ENCODE measurements at places on chromosomes 13 and 19.
A peak's percentile ranks its signal among the peaks of the same experiment; 100 is the strongest.

DNA sequence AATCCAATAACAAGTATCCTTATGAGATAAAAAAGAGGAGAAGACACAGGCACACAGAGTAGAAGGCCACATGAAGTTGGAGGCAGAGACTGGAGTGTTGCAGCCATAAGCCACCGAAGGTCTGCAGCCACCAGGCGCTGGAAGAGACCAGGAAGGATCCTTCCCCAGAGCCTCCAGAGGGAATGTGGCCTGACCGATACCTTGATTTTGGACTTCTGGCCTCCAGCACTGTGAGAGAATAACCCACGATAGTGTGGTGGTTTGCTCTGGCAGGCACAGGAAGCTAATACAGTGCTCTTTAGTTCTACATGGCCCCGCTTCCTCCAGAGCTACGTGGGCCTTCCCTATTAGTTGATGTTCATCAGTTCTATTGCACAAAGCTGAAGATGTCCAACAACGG, 15.3 kb upstream of the SULT2A1 start:
- no peak for DNase-seq

DNA sequence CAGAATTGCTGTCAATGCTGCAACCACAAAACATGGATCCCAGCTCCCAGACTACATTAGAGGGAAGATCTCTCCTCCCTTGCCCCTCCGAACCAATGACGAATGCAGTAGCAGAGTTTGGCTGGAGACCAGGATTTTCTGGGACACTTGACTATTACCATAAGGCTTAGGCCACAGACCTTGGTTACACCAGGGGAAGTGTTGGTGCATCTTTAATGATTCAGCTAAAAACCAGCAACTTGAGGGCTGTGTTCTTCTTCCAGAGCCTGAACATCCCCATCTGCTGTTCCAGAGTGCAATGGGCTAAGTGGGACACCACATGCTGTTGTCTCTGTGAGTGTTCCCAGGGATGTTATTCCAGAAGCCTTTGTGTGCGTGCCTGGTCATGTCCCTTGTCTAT, 528.2 kb downstream of the LMO7 start:
- no peak for DNase-seq

DNA sequence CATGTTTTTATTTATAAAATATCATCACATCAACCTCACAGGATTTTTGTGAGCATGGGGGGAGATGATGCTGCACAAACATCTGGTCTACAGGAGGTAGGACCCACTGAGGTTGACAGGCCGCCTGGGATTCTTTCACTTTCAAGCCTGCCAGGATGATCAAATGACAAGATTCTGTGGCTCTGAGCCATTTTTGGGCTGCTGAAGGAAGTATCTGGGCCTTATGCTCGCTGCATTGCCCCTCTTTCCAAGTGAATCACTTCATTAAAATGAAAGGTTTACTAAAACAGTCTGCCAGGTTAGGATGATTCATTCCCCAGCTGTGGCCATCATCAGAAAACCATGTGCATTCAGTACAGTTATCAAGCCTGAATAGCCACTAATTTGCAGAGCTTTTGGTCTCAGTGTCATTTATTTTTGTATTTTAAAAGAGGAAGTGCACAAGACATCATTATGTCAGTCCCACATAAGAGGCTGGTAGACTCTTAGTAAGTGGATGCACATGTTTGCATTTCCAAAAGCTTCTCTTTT, 34.4 kb downstream of the STARD13 start:
- DNase-seq, result peak; percentile 87

DNA sequence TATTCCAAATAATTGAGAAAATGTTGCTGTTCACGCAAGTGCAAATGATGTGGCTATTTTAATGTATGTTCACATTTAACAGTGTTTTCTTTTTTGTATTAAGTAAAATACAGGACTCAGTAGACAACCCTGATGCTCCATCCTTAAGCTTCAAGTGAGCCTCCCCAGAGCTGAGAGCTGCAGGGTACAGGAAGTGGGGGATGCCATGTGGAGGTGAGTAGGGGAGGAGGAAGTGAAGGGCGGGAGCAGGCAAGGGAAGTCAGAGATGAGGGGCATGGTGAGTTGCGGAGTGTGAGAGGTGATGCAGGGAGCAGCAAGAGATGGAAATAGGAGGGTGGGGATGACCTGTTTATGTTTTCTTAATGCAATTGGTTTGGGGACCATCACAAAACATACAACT, 711.0 kb downstream of the UQCRFS1 start:
- no peak for DNase-seq

GRCh38 chr13:46641274-46642081, 88.5 kb downstream of the LRCH1 start:
- DNase-seq, result peak; percentile 89

- DNase-seq, result no peak
Measured at GRCh38 chr19:20664901-20665781, 3.8 kb upstream of the ZNF626 start.
